Activated T-helper 17 cell treated with anti-CD3 and anti-CD28 coated beads, Interleukin-2, amount 50 U/mL, for 72 hours (primary cell): ENCODE measurements at places on chromosomes 6 and 20.

GRCh38 chr6:12034837-12035236 lies 22.7 kb downstream of the HIVEP1 start:
- ATAC-seq, result no peak

GRCh38 chr6:158042245-158042798 lies 60.7 kb downstream of the SYNJ2 start:
- no peak for ATAC-seq

DNA sequence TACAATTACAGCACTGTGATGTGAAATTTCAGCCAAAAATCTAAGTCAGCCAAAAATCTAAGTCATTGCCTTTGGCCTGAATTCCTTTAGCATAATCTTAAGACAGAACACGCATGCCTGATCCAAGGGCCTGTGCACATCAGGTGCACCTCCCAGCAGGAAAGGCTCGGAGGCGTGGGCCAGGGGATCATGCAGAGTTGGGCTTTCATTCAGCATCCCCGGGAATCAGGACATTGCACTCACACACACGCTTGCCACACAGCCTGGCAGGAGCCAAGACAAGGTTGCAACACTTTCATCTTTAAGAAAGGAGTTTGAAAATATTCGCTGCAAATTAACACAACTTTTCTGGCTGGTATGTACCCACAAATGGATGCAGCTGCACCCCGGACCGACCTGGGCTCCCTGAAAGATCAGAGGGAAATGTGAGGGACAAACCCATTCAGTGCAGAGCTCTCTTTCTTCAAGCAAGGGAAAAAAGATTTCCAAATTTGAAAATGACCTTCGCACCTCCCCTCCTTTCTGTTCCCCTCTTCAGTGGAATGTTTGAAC lies 48.8 kb downstream of the ERMARD start:
- no peak for ATAC-seq

GRCh38 chr20:32366380-32366779 lies 8.2 kb downstream of the ASXL1 start:
- ATAC-seq, result peak; percentile 73

GRCh38 chr6:29602564-29603361 lies 17.8 kb downstream of the OR2H2 start:
- no peak for ATAC-seq

GRCh38 chr6:3627501-3627900 lies 124.0 kb downstream of the PXDC1 start:
- ATAC-seq, result no peak

DNA sequence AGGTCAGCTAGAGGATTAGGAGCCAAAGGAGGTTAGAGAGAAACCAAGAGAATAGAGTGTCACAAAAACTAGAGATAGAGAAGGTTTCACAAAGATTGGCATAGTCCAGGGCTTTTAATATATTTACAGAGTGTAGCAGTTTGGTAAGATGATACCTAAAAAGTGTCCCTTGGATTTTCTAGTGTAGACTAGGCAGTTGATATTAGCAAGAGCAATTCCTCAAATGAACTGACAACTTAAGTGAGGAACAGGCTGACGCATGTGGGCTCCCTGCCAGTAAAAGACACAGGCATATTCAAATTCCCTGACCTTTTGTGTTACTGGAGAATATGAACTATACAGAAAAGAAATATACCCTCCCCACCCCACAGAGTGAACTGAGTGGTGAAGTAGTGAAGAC lies 40.1 kb downstream of the VTA1 start:
- no peak for ATAC-seq

- ATAC-seq, result no peak
Observed at GRCh38 chr6:74932232-74932888, 273.5 kb downstream of the COL12A1 start.

DNA sequence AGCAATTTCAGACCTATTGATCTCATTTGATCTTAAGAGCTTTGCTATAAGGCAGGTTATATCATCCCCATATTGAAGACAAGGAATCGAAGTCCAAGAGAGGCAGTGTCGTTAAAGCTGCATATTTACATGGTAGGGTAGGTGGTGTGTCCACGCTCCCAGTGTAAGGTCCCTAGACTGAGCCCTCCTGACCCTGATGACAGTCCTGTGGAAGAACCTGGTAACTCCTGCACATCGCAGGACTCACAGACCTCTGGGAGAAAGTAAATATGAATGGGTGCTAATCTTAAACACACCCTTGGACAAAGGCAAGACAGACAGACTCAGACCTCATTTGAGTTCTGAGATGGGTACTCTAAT lies 602 bp upstream of the HLA-DPB1 start:
- ATAC-seq, result no peak
